ENCODE measurements at places on chromosomes 2 and 18.

- no peak for DNase-seq
These were observed 228.9 kb downstream of the RNF144A start for GRCh38 chr2:7146151-7146550.

DNA sequence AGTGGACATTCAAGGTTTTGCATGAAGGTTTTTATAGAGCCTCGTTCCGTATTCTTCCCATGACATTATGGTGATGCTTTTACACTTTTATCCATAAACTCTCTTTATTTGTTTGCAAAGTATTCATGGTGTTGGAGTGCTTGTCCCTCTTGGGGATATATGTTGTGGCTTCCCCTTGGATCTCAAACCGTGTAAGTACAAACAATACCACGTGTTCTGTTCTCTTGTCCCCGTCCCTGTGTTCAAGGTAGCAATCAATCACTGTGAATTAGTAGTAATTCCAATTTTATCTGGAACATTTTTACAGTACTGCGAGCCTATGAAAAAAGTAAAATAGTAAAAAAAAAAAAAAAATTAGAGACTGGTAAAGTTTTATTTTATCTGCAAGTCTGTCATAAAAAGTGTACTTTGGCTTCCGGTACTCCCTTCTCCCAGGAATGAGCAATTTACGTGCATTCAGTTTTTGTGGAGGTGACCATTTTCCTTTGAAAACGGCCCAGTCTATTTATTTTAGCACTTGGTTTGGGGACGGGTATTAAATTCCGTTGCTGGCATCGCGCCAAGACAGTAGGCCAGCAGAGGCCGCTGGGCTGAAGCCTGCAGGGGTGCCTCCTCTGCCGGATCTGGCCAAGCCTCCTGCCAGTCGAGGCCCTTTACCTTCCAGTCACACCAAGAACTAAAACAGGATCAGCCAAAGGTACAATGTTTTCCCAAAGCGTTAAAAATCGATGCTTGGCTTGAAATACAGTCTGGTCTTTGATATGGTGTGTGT is 175.7 kb downstream of the SOCS6 start:
- peak; percentile 14 for DNase-seq

- DNase-seq, result no peak
These were observed 259.1 kb downstream of the PRKCE start for GRCh38 chr2:45910473-45911060.

DNA sequence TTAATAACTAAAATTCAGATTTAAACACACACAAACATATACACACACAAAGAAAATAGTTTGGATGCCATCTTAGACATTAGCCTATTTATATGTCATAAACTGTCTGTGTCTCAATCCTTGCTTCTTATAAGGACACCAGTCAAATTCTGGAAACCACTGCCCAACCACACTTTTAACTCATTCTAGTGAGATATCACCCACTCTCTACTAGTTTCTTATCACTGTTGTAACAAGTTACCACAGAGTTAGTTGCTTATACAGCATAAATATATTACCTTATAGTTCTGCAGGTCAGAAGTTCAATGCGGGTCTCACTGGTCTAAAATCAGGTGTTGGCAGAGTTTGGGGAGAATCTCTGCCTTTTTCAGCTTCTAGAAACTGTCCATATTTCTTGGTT is 239.1 kb downstream of the MTX2 start:
- no peak for DNase-seq

DNA sequence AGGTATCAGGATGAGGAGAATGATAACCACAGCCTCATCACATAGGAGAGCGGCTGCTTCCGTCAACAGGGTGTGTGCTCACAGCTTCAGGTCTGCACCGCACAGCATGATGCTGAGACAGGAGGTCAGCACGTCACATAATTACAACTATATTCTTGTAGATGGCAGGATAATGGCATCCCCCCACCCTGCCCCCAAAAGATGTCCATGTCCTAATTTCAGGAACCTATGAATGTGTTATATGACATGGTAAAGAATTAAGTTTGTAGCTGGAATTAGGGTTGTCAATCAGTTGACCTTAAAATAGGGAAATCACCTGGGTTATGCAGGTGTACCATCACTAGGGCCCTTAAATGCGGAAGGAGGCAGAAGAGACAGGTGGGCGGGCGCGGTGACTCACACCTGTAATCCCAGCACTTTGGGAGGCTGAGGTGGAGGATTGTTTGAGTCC is 73.9 kb downstream of the ARL4C start:
- DNase-seq, result peak; percentile 47

- no peak for DNase-seq
These were observed 656.4 kb downstream of the MBD2 start for GRCh38 chr18:53567929-53568574.

GRCh38 chr2:238021327-238021726 is 39.5 kb upstream of the SCLY start:
- DNase-seq, result no peak

DNA sequence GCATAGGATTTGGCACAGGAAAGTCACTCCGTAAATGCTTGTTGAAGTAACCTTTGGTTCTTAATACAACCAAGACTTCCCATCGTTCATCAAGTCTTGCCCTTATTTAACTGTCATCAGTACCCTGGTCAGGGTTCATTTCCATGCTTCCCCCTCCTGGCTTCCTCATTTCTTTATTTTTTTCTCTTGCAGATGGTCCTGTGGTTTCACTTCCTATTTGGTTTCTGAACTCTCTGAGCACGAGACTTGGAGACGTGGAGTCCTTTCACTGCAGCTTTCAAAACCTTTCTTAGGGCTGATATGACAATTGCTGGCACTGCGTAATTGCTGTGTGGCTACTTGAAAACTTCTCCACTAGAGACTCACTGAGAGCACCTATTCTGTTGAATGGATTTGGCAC is 59.9 kb upstream of the PID1 start:
- no peak for DNase-seq

- DNase-seq, result no peak
These were observed 392.9 kb downstream of the TGIF1 start for GRCh38 chr18:3842844-3843243.

DNA sequence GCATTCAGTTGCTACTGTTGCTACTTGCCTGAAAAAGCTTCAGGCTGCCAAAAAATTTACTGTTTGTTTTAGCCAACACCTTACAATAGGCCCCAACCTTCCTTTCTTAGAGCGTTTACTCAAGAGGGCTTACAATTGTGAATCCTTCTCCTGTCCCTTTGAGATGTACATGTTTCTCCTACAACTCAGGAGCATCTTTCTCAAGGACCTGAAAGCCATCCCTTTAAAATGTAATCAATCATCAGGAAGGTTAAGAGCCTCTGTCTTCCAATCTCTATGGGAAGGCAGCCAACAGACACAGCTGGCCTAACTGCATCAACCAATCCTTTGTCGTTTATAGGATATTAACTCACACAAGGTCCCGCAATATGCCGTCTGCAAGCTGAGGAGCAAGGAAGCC is 3.4 kb upstream of the IER3IP1 start:
- DNase-seq, result no peak

DNA sequence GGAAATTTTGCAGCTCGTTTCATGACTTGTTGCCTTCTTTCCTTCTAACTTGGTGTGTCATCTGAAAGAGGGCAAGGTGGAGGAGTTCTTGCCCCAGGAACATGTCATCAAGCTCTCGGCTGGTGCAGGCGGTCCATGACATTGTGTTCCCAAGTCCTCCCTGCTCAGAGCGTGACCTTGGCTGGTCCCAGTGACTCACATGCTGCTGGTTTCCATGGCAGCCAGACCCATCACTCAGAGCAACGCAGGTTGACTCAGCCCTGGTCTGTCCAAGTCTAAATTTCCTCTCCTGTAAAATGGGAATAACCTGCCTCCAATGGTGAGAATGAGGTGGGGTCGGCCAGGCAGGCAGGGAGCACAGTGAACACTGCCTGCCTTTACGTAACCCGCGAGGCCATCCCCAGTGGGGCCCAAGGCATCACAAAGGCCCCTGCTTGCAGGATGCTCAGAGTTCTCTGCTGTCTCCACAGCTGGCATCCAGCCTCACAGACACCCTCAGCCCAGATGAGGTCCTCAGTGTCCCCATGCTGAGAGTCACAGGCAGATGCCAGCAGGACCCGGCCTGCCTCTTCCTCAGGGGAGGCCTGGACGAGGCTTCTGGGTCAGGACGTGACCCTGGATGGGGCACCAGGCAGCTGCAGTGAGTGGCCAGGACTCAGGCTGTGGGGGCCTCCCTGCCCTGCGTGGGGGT is 143.7 kb downstream of the TPO start:
- no peak for DNase-seq

DNA sequence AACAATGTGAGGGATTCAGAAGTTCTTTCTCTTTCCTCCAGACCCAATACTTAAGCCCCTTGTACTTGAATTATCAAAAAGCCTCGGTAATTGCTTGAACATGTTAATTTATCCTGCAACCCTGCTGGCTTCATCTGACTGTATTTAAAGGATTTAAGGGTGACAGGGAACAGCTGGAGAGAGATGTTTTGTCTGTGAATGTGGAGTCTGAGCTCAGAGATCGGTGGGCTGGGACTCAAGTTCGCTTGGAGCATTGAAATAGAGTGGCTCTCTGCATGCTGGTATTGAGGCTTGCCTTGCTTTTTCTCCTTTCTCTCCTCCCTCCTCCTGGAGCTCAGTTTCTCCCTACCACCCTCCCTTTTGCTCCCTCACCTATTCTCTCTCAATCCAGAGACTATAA is 73.6 kb downstream of the BOD1L2 start:
- DNase-seq, result no peak

DNA sequence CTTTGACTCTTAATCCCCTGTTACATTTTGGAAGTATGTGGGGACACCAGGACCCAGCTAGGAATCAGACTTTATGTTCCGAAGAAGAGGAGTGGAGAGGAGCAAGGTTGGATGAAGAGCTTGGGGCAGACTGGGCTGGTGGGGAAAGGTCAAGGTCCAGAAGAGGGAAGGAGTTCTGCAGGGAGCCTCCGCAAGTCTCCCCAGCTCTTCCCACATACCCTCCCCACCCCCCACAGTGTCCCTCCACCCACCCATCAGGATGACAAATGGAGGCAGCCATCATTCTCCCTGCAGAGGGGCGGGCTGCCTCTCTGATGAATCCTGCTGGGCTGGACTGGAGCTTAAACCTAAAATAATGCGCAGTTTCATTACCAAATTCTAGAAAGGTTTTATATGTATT is 77.2 kb downstream of the ACKR3 start:
- DNase-seq, result no peak

DNA sequence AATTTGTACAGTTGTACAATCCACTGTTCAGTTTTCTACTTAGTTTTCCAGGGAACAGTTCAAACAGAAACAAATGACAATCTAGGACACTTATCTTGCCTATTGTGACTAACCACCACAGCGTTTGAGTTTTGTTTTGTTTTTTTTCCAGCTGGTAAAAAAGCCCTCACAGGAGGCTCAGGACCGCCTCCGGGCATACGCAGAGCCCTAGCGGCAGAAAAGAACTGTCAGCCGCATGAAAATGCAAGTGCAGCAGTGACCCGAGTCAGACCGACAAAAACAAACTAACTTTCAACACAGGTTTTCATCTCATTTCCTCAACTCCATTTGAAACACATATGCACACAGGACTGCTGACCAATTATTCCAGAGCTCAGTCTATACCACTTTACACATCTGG is 68.6 kb downstream of the STEAP3 start:
- DNase-seq, result no peak

DNA sequence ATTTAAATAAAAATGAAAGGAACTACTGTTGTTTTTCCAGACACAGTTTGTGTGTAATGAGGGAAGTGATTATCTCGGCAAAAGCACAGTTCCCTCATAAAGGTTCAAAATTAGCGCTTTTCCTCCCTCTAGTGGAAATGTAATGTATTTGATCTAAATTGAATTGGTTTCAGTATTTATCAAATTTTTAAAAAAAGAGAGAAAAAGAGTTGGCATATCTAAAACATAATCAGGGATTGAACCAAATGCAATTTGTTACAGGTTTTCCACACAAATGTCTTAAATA is 37.5 kb downstream of the CMPK2 start:
- DNase-seq, result no peak

DNA sequence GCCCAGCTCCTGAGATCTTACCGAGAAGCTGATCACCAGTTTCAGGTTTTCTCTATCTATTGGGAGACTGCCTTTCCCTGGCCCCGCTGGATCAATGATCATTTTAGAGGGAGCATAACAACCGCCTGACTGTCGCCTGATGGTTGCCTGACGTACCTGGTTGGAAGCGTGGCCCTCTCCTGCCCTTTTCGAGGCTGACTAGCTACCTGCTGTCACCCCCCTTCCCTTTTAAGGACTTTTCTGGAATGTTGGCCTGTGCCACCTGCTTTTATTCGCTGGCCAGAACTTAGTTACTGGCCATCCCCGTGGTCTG is 562 bp upstream of the MFSD2B start:
- DNase-seq, result no peak

- no peak for DNase-seq
These were observed 53.6 kb upstream of the GRHL1 start for GRCh38 chr2:9897846-9898245.

DNA sequence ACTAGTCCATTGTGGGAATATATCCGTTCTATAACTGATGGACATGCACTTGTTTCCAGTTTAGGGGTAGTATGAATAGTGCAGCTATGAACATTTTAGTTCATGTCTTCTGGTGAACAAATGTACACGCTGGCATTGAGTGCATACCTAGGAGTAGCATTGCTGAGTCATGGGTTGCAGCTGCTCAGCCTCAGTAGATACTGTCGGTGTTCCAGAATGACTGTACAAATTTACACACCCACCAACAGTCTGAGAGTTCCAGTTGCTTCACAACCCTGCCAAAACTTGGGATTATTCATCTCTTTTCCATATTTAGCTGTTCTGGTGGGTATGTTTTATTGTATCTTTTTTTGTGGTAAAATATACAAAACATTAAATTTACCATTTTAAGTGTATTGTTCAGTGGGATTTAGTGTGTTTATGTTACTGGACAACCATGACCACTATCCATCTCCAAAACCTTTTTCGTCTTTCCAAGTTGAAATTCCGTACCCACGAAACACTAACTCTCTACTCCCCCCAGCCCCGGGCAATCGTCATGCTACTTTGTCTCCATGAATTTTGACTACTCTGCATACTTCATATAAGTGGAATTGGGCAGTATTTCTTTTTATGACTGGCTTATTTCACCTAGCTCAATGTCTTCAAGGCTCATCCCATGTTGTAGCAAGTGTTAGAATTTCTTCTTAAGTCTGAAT is 281.0 kb downstream of the PRKCE start:
- no peak for DNase-seq

DNA sequence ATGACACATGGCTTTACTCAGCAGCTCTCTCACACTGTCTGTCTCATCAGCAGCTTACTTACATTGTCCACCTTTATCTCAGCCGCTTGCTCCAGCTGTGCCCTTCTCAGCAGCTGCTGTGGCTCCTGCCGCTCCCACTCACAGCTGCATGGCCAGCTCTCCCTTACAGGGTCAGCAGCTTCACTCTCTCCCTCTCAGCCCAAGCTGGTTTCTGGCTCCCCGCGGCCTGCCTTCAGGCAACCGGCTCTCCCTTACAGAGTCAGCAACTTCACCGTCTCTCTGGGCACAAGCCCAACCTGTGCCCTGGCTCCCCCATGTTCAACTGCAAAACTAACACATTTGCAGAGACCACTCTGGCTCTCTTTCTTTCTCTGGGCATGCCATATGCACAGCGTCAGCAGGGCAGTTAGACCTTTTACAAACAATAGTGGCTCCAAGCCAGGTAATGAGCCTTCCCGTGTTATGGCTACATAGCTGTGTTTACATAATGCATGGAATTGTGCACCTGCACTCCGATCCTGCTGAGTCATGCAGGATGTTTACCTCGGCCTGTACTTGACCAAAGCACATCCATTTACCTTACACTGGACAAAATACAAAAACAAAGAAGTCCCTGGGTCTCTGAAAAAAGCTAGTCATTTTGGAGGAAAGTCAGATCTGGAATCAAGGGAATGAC is 167.3 kb downstream of the DOK6 start:
- no peak for DNase-seq

Data from stimulated activated CD4-positive, alpha-beta T cell treated with anti-CD3 and anti-CD28 coated beads, Interleukin-12 subunit alpha, Interleukin-12 subunit beta, amount 100 ng/mL, for 4 hours (primary cell).